Type B pancreatic cell (in vitro differentiated cells): ENCODE measurements at places on chromosomes 1 and 21.
A peak's percentile ranks its signal among the peaks of the same experiment; 100 is the strongest.

DNA sequence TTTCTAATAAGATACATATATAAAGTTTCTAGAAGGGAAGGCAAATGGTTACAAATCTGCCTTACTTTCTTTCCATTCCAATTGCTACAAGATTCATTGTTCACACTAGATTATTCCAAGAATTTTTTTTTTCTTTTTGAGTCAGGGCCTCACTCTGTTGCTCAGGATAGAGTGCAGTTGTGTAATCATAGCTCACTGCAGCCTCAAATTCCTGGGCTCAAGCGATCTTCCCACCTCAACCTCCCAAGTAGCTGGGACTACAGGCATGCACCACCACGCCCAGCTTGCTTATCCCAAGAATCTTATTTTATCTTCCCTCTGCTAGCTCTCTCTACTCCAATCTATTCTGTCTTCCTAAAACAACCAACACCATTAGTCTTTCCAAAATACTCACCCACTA, 81.8 kb downstream of the KIAA0319L start:
- DNase-seq: no peak

DNA sequence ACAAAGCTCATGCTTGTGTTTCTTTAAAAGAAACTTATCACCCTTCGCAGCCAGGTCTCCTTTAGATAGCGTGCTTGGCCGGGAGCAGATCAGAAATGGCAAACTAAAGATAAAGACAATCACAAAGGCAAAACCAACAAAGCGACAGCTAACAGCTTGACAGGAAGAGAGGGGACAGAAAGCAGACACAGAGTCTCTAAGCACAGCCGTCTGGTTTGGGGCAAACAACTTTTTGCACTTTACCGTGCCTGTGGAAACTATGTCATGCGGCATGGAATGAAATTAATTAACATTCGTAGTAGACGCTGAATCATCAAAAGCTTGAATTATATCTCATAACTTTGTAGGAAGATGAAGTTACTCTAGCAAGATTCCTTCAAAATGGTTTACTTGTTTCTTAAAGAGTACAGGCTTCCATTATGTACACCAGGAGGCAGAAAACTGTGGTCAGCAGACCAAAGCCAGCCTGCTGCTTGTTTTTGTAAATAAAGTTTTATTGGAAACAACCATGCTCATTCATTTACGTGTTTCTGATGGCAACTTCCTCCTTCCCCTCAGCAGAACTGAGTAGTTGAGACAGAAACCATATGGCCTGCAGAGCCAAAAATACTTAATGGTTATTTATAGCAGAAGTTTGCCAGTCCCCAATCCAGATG, 183.2 kb downstream of the KIF26B start:
- no peak for DNase-seq

- DNase-seq: no peak
Observed at GRCh38 chr21:42514883-42515228, 1.2 kb downstream of the SLC37A1 start.

- no peak for DNase-seq
Observed at GRCh38 chr1:18932387-18932786, 24.1 kb downstream of the IFFO2 start.

DNA sequence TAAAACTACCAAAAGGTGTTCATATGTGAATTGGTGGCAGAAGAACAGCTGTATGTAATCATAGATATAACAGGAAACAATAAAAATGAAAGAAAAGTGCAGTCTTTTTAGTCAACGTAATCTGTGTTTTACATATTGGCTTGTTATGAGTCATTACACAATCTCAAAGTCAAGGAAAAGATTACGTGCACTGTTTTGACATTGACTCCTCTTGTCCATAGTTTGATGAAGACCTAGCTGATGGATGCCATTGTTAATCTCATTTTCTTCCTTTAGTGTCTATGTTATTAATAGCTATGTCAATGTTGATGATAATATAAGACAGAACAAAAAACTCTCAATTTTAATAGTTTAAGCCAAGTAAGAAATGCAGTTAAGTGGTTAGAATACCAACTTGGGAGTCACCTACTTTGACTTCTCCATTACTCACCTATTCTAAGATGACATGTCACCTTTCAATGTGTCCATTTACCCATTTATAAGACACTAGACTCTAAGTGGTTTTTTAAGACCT, 84.5 kb upstream of the SAMSN1 start:
- no peak for DNase-seq

- DNase-seq: no peak
Observed at GRCh38 chr1:3885611-3886010, 14.5 kb downstream of the C1orf174 start.

DNA sequence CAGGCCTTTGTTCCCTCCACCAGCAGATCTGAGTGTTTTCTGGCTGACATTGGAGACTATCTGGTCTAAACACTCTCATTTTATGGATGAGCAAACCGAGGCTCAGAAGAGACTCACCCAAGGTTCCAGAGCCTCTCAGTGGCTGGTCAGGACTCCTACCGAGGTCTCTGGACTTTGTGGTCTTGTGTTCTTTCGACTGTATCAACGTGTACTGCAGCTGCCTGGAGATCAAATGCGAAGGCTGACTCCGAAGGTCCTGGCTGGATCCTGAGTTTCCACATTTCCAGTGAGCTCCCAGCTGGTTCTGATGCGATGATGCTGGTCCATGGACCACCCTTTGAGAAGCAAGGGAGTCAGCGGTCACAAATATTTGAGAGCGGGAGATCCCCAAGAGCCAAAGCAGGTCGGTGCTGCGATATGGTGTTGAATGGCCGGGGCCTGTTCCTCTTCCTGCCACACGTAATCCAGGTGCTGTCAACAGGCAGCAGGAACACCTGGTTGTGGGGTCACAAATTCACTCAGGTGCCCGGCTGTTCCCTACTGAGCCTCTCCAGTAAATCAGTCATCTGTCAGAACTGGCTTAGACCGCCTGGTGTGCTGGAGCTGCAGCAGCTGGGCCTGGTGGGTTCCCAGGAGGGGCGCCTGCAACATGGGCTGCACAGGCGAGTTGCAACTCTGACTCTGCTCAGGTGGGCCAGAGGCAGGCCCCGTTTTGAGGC, 94.8 kb upstream of the USP24 start:
- DNase-seq: no peak

GRCh38 chr1:183898001-183898396, 93.1 kb downstream of the RGL1 start:
- no peak for DNase-seq

DNA sequence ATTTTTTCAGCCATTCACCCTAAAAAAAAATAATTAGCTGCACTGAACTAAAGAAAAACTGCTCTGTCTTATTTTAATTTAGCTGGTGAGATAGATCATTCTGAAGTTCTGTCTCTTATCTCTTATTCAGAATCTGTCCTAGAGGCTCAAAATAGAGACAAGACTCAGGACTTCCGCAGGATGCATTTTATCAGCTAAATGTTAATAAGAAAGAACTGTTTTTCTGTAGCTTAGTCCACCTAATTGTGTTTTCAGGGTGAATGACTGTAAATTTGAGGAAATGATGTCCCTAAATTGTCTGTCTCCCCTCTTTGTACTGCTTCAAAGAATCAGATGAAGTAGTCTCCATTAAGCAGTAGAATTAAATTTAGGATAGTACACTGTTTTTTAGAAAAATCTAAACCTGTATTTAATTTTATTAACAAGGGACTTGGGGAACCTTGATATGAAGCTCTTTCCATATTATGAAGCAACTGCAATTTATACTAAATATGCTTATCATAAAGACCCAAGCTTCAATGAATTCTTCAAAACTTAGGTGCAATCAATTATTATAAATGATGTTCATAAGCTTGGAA, 671.9 kb downstream of the RWDD3 start:
- DNase-seq: no peak

GRCh38 chr1:108079440-108080025, 114.6 kb upstream of the VAV3 start:
- DNase-seq: no peak

GRCh38 chr1:29831500-29832117, 595.3 kb downstream of the PTPRU start:
- DNase-seq: no peak

GRCh38 chr1:86965827-86966182, 51.4 kb downstream of the HS2ST1 start:
- no peak for DNase-seq

GRCh38 chr1:216723274-216723780, at the start of gene ESRRG:
Gene ESRRG (minus strand): TSS chr1:216723429. CDS start chr1:216723299, 130 bp downstream.
- DNase-seq: peak; percentile 76

DNA sequence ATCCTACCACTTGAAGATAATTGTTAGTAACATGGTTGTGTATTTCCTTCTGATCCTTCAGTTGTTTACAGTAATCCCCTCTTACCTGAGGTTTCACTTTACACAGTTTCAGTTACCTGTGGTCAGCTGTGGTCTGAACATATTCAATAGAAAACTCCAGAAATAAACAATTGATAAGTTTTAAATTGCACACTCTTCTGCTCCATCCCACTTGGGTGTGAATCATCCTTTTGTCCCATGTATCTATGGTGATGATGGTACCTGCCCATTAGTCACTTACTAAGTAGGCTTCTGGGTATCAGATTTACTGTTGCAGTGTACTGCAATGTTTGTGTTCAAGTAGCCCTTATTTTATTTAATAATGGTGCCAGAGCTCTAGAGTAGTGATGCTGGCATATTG, 62.5 kb downstream of the OSBPL9 start:
- no peak for DNase-seq
